ENCODE measurements at places on chromosomes 13 and 19. TPM values are rescaled to one million over a fixed set of nuclear protein-coding genes. Genes with fewer than 3 reads are reported as not detected.

- peak overlapping the region; percentile 30 for H3K27ac ChIP-seq
- H3K27me3 ChIP-seq, result no peaks in the 10 kb centered on the region
- peaks cover 27% of the 10 kb centered on the region for H3K4me1 ChIP-seq
- no peak overlapping the region for H3K4me3 ChIP-seq
- H3K36me3 ChIP-seq, result peaks cover 71% of the 10 kb centered on the region
- no peak for DNase-seq
Observed at GRCh38 chr19:45070861-45071544, 5.3 kb downstream of the ZNF296 start.

GRCh38 chr13:36339600-36340155 lies 6.5 kb downstream of the SPART start:
- H3K27me3 ChIP-seq, result peaks cover 2% of the 10 kb centered on the region
- H3K36me3 ChIP-seq, result no peaks in the 10 kb centered on the region
- H3K4me1 ChIP-seq, result peaks cover 11% of the 10 kb centered on the region
- no peak overlapping the region for H3K4me3 ChIP-seq
- no peak for DNase-seq

PIP5K1C gene
- 31.1 TPM for total RNA-seq

KLK12 gene
- total RNA-seq, result not detected

ZNF442 gene
- total RNA-seq, result 8.7 TPM

THAP8 gene
- 2.4 TPM for total RNA-seq

DNA sequence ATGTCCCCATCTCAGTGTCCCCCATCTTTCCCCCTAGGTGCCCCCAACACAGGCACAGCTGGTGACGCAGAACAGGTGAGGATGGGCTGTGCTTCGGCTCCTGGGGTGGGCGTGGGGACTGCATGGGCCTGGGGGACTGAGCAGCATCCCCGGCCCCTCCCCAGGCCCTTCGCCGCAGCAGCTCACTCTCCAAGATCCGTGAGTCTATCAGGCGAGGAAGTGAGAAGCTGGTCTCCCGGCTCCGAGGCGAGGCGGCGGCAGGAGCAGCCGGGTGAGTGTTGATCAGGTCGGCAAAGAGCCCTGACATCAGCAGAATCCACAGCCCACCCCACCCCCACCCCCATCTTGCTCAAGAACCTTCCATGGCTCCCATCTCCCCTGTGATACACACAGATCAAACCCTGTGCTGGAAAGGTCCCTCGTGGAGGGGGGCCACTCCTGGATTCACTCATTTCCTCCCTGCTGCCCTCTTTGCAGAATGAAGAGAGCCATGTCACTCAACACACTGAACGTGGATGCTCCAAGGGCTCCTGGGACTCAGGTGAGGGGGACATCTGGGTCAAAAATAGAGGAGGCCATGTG lies 10.0 kb downstream of the KLC3 start:
- H3K27ac ChIP-seq, result no peak overlapping the region
- H3K4me3 ChIP-seq, result no peak overlapping the region
- peaks cover 5% of the 10 kb centered on the region for H3K27me3 ChIP-seq
- peaks cover 27% of the 10 kb centered on the region for H3K36me3 ChIP-seq
- DNase-seq, result no peak
- H3K4me1 ChIP-seq, result no peaks in the 10 kb centered on the region

KRTDAP gene
- total RNA-seq, result not detected

MBD3L2B gene
- total RNA-seq, result not detected

C5AR1 gene
- 1.7 TPM for total RNA-seq

DNA sequence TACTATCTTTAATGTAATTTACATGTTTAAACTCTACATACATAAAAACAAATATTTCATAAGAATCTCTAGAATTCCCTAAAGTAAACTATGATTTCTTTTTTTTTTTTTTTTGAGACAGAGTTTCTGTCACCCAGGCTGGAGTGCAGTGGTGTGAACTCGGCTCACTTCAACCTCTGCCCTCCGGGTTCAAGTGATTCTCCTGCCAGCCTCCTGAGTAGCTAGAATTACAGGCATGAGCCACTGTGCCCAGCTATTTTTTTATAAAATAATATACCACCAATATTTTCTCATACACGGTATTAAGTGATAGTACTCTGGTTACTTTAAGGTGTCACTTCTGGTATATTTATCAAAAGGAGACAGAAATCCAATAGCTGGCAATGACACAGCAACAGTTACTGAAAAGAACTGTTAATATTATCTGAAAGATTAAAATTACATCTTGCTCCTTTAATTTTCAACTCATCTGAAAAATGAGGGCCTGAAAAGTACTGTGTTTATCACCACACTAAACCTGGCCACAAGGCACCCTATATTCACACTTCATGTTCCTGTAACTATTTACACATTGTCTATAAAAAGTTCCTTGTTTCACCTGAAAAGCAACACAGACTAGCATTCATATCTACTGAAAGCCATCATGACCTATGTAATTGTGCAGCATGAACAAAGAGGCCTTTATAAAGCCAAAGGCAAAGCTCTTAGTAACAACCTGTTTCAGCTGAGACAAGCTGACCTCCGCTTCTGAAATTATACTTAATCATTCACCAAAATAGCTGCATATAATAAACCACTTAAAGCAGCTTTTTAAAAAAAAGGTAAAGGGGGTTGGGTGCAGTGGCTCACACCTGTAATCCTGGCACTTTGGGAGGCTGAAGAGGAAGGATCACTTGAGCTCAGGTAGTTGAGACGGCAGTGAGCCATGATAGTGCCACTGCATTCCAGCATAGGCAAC lies 106.1 kb downstream of the SLC25A15 start:
- H3K36me3 ChIP-seq, result peaks cover 9% of the 10 kb centered on the region
- no peaks in the 10 kb centered on the region for H3K27me3 ChIP-seq
- H3K4me3 ChIP-seq, result no peak overlapping the region
- no peak for DNase-seq
- peaks cover 14% of the 10 kb centered on the region for H3K4me1 ChIP-seq
- H3K27ac ChIP-seq, result peak overlapping the region; percentile 56

CYP2A7 gene
- not detected for total RNA-seq

GRCh38 chr13:106243011-106243565 lies 292.4 kb downstream of the EFNB2 start:
- H3K27me3 ChIP-seq, result no peaks in the 10 kb centered on the region
- H3K4me1 ChIP-seq, result no peaks in the 10 kb centered on the region
- DNase-seq, result no peak
- H3K4me3 ChIP-seq, result no peak overlapping the region
- no peak overlapping the region for H3K27ac ChIP-seq
- no peaks in the 10 kb centered on the region for H3K36me3 ChIP-seq

DNA sequence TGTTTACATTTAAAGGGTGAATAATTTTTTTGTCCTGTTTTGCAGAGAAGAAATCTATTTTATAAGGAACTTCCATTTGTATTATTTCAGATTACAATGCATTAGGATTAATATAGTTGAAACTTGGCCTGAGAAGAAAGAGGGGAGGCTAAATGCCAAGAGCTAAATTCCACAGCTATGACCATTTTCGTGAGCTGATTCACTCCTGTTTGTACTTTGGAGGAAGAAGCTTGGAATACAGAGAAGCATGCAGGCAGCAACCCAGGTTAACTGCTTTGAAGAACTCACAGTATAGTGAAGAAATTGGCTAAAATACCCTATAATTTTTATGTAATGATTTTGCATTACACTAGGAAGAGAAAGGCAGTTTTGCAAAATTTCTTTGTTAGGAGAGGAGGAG lies 309.4 kb upstream of the KLF12 start:
- H3K4me1 ChIP-seq, result no peaks in the 10 kb centered on the region
- H3K27me3 ChIP-seq, result peaks cover 1% of the 10 kb centered on the region
- DNase-seq, result no peak
- H3K4me3 ChIP-seq, result no peak overlapping the region

CCDC169 gene
- not detected for total RNA-seq

GSX1 gene
- not detected for total RNA-seq

VAV1 gene
- total RNA-seq, result 121 TPM

HSPB6 gene
- total RNA-seq, result not detected

DNA sequence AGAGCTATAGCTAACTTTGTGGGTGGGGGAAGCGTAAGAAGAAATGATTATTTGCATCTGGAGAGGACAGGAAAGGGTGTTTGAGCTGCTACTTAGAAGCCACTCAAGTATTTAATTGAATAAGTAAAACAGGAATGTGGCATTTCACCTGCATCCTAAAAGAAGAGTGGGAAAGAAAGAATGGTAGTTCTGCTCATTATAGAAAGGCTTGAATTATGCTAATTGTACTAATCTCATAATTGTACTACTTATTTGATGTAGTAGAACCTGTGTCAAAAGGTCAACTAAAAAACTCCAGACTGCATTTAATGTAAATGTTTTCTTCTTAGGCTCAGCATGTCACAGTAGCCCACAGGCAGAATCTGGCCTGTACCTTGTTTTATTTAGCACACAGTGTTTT lies 113.6 kb downstream of the RNF17 start:
- peaks cover 2% of the 10 kb centered on the region for H3K36me3 ChIP-seq
- no peak overlapping the region for H3K4me3 ChIP-seq
- peaks cover 7% of the 10 kb centered on the region for H3K27me3 ChIP-seq
- DNase-seq, result no peak
- no peaks in the 10 kb centered on the region for H3K4me1 ChIP-seq

DNA sequence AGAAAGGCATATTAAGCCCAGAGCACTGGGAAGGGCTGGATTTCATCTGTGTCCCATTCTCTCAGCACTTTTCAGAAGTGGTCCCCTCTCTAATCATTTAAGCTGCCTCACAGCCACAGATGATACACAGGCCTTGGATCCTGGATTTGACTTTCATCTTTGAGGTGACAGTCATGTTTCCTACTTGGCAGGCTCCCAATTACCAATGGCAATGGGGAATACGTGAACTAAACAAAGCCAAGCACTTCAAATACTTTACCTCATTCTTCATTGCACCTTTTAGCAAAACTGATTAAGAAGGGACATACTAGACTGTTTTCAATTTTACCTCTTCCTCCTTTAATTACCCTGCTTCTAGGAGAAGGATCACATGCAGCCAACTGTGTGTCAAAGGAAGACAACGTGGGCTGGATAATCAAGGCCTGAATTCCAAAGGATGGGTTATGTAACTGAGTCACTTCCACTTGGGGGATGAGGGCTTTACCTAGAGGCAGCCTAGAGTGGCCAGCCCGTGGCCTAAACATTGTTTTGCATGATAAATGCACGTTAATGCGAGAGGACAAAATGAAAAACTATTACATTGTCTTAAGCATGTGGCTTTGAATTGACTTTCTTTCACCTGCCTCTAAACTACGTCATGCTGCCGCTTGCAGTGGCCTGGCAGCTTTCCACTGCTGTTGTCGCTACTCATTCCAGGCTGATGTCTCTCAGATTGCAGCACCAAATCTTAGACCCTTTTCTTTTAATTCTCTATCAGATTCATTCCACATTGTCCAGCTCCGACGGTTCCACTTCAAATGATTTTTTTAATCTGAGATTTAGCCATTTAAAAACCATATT lies 95.0 kb downstream of the KCTD12 start:
- H3K27me3 ChIP-seq, result no peaks in the 10 kb centered on the region
- H3K27ac ChIP-seq, result no peak overlapping the region
- no peaks in the 10 kb centered on the region for H3K36me3 ChIP-seq
- DNase-seq, result no peak

- no peak overlapping the region for H3K4me3 ChIP-seq
- no peak overlapping the region for H3K27ac ChIP-seq
Observed at GRCh38 chr19:41219924-41220567, 1.0 kb downstream of the AXL start.

GRCh38 chr13:109465148-109465547 lies 321.2 kb downstream of the IRS2 start:
- no peak overlapping the region for H3K4me3 ChIP-seq
- H3K4me1 ChIP-seq, result no peaks in the 10 kb centered on the region
- no peak for DNase-seq
- no peaks in the 10 kb centered on the region for H3K27me3 ChIP-seq
- H3K27ac ChIP-seq, result no peak overlapping the region

- H3K36me3 ChIP-seq, result peaks cover 30% of the 10 kb centered on the region
- no peaks in the 10 kb centered on the region for H3K4me1 ChIP-seq
- H3K27ac ChIP-seq, result no peak overlapping the region
- no peaks in the 10 kb centered on the region for H3K27me3 ChIP-seq
Observed at GRCh38 chr13:72889495-72889894, 107.6 kb downstream of the PIBF1 start.

LYPD4 gene
- not detected for total RNA-seq

ZNF284 gene
- total RNA-seq, result 2.1 TPM

ARRDC2 gene
- 168 TPM for total RNA-seq

OR7D2 gene
- total RNA-seq, result not detected

- no peak for DNase-seq
- no peak overlapping the region for H3K4me3 ChIP-seq
- no peaks in the 10 kb centered on the region for H3K27me3 ChIP-seq
- no peaks in the 10 kb centered on the region for H3K36me3 ChIP-seq
- H3K4me1 ChIP-seq, result peaks cover 44% of the 10 kb centered on the region
- peak overlapping the region; percentile 9 for H3K27ac ChIP-seq
Observed at GRCh38 chr19:54383330-54383729, 18.6 kb upstream of the LAIR1 start.

AMER2 gene
- total RNA-seq, result not detected

WDR87 gene
- total RNA-seq, result not detected

ICAM4 gene
- total RNA-seq, result 0.95 TPM

ZSCAN1 gene
- total RNA-seq, result not detected

CD209 gene
- total RNA-seq, result 0.11 TPM

GRCh38 chr13:21012211-21012610 lies 49.2 kb downstream of the LATS2 start:
- H3K4me1 ChIP-seq, result peaks cover 8% of the 10 kb centered on the region
- no peaks in the 10 kb centered on the region for H3K36me3 ChIP-seq

- H3K27ac ChIP-seq, result peak overlapping the region; percentile 80
- H3K36me3 ChIP-seq, result peaks cover 84% of the 10 kb centered on the region
- no peaks in the 10 kb centered on the region for H3K27me3 ChIP-seq
- no peak for DNase-seq
Observed at GRCh38 chr19:10784257-10784656, 51.8 kb downstream of the TMED1 start.

DNA sequence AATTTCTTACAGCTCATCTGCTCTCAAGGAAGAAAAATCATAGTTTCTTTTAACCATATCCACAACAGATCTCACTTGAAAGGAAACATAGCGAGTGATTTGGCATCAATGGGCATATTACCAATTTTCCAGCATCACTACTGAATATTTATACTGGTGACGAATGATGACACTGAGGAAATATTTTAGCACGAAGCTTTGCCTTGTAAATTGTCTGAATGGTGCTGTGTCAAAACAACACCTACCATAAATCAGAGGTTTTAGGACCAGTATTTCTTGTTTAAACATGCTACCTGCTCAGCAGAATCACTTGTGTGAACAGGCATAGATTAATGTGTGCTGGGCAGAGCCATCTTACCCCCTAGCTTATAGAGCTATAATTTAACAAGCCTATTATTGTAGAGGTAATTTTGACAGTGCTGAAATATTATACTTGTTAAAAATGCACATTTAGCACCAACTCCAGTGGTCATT lies 146.8 kb downstream of the ABCC4 start:
- H3K4me3 ChIP-seq, result no peak overlapping the region
- no peak for DNase-seq
- no peaks in the 10 kb centered on the region for H3K27me3 ChIP-seq
- H3K27ac ChIP-seq, result no peak overlapping the region
- no peaks in the 10 kb centered on the region for H3K4me1 ChIP-seq

ATP8B3 gene
- 3.9 TPM for total RNA-seq
